ENCODE measurements at places on chromosomes 4 and X. TPM values are rescaled to one million over a fixed set of nuclear protein-coding genes. Genes with fewer than 3 reads are reported as not detected.
A peak's percentile ranks its signal among the peaks of the same experiment; 100 is the strongest.

Gene ZNF157
- 0.52 TPM for total RNA-seq

Gene OCIAD2
- 65.1 TPM for total RNA-seq

Gene ASMT
- total RNA-seq, result 0.41 TPM

Gene NDUFB11
- 89.8 TPM for total RNA-seq

Gene TRPC3
- 0.16 TPM for total RNA-seq

Gene CDKL2
- total RNA-seq, result 0.83 TPM

Gene CT45A1
- not detected for total RNA-seq

Gene FABP2
- not detected for total RNA-seq

Gene ANKRD50
- total RNA-seq, result 0.54 TPM

Gene MAGEA11
- not detected for total RNA-seq

Gene PDLIM3
- not detected for total RNA-seq

Gene HS3ST1
- not detected for total RNA-seq

DNA sequence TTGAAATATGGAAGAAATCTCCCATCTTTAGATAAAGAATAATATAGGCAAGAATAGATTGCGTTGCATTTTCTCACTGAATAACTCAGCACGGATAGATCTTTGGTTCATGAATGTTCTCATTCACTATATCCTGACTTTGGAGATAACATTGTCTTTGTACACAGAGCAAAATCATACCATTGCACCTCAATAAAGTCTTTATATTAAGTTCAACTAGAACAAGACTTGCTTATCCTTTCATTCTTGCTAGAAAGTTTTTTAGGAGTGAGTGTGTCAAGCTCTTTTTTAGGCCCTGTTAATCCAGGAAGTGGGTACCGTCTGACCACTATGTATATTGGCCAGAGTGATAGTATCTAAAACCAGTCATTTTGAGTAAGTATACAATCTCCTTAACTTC lies 658.7 kb downstream of the FSTL5 start:
- DNase-seq, result no peak

DNA sequence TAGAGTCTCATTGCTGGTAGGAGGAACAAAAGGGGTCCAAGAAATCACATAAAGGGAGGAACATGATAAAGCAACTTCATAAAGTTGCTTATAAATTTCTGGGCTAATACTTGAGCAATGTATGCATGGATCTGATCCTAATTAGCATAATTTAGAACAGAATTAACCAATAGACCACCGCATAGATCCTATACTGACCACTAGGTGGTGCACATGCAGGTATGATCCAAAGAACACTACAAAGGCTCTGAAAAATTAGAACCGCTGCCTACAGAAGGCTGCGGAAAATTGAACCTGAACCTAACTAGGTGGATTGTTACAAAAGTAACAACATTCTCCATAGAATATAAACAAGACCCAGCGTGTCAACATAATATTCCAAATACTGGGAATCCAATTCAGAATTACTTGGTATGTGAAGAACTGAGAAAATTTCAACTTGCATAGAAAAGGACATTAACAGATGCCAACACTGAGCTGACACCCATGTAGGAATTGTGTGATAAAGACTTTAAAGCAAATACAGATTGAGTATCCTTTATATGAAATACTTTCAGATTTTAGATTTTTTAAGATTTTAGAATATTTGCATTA lies 23.3 kb downstream of the BRCC3 start:
- DNase-seq, result peak; percentile 41

- peak; percentile 38 for DNase-seq
Observed at GRCh38 chr4:181528570-181529184, 714.5 kb upstream of the TENM3 start.

DNA sequence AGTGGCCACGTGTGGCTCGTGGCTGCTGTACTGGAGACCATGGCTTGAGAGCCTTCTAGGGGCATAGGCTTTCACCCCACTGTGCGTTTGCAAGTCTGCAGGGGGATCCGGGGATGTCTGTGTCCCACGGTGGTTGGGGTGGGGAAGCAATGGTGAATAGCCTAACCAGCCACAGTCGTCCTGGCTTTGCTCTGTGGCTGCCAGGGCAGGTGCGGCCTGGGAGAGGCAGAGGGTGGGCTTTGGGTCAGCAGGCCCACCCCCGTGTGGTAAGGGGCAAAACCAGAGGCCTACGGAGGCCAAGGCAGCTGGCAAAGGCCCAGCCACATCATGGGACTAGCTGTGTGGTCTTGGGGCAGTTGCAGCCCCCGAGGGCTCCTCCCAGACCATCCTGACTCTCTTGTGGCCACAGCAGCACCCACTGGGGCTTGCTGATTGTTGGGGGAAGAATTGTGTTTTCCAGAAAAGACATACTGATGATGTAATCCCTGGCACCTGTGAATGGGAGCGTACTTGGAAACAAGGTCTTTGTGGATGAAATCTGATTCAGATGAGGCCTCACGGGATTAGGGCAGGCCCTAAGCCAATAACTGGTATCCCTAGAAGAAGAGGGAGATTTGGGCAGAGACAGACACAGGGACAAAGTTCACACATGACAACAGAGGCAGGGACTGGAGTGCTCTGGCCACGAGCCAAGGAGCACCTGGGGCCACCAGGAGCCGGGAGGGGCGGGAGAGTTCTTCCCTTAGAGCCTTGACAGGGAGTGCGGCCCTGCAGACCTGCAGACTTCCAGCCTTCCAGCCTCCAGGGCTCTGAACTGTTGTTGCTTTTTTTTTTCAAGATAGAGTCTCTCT lies 2.9 kb downstream of the CPZ start:
- DNase-seq, result no peak

GRCh38 chr4:146165221-146165620 lies 10.3 kb upstream of the LSM6 start:
- DNase-seq, result no peak

DNA sequence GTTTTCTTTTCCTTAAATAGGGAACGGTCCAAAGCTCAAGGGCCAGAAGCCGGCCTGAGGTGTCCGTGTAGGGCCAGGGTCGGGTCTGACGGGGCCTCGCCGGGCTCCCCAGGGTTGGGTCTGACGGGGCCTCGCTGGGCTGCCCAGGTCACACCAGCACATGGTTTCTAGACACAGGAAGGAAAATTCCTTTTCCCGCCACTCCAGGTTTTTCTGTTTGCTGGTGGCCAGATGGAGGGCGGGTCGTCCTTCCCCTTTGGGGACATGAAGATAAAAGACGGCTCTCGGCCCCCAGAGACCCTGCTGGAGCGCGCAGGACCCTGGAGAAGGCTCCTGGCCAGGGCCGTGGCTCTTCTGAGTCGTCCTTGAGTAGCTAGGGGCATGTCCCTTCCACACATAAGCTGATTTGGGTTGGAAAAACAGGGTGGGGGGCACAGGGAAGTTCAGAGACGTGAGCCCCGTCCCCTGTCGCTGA lies 35.1 kb downstream of the PIGG start:
- DNase-seq, result no peak

- DNase-seq, result no peak
Observed at GRCh38 chrX:35444671-35445355, 353.3 kb upstream of the MAGEB16 start.

DNA sequence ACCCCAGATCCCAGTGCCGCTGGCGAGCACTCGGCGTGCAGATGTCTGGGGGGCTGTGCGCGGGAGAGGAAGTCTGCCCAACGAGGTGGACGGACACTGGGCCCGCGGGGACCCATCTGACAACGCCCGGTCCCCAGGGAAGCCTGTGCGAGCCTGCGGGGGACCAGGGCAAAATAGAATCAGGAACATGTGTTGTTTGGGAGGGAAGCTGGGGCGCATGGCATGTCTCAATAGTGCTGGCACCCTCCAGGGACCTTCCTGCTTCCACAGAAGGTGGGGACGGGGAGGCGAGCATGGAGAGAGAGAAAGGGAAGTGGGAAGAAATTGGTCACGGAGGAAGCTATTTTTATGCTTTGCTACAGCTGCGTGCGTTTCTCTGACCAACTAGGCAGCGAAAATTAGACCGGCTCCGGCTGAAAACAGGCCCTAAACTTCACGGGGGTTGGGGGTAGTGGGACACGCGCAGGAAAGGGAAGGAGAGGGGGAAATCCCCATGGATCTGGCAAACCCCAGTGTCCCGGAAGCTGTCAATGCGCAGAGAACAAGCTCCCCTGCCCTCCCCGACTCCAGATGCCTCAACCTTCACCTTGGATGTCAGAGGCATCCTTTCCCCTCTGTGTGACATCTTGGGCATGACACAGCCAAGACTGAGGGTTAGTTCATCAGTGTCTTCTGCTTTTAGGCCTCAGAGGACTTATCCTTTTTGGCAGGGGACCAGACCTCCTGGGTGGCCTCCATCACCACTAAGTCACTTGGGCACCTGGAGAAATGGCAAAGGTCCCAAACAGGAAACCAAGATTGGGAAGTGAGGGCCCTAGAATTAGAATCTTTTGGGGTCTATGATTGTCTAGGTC lies 169.8 kb upstream of the BCOR start:
- no peak for DNase-seq

GRCh38 chr4:5808081-5808741 lies 84.7 kb downstream of the CRMP1 start:
- no peak for DNase-seq

GRCh38 chr4:94399277-94399676 lies 52.5 kb upstream of the PDLIM5 start:
- DNase-seq, result no peak

DNA sequence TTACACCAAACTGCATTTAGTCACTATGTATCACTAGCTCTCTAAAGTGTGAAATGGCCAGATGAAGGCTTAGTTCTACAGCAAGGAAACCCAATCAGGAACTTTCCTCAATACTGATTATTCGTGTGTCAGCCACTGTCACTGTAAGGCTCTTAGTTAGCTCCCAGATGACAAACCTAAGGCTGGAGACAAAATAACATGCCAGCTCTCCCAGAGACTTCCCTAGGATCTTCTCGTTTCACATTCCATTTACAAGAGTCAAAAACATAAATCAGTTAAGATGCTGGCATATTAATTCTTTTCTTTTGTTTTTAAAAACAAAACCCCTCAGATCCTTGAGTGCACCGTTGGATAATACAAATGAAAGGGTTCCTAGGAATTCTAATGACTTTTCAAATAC lies 88.2 kb upstream of the TFDP3 start:
- DNase-seq, result no peak

- peak; percentile 38 for DNase-seq
Observed at GRCh38 chrX:42093756-42094155, 170.4 kb upstream of the CASK start.

DNA sequence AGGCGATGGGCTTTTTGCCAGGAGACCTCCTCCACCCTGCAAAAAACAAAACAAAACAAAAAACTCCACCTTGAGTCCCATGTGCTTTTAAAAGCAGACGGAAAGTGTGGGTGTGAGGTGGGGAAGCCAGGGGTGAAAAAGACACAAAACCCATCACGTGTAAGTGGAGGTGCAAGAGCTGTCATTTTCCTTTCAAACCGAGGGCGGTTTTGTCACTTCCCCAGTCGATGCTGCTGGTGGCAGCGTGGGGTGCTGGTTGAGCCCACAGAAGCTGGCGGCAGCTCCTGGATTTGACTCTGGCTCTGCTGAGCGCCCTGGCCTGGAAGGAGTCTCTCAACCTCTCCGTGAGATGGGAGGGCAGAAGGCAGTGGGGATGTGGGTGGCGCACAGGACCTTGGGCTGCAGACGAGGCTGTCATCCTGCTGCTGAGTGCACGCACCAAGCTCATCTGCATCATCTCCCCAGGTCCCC lies 110.0 kb downstream of the PSAPL1 start:
- DNase-seq, result peak; percentile 27

GRCh38 chr4:182877326-182877883 lies 39.8 kb downstream of the DCTD start:
- DNase-seq, result no peak

DNA sequence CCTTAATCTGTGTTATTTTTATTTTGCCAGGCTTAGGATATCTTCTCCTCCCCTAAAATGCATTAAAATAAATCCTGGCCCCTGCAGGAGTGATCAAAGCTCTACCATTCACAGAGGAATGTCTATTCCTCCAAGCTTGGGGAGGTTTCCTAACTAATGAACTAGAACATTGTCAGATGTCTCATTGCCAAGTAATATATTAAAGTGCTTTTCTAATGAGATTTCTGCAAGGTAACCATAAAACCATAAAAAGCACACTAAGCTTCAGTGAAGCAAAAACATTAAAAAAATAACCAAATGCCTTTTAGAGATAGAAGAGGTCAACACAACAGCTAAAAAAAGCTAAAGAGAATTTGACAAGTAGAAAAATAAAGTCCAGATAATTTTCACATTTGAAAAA lies 34.8 kb downstream of the IGFBP7 start:
- DNase-seq, result no peak

- no peak for DNase-seq
Observed at GRCh38 chr4:22987870-22988269, 295.1 kb downstream of the GBA3 start.

- no peak for DNase-seq
Observed at GRCh38 chr4:40564815-40565483, 64.7 kb downstream of the RBM47 start.

DNA sequence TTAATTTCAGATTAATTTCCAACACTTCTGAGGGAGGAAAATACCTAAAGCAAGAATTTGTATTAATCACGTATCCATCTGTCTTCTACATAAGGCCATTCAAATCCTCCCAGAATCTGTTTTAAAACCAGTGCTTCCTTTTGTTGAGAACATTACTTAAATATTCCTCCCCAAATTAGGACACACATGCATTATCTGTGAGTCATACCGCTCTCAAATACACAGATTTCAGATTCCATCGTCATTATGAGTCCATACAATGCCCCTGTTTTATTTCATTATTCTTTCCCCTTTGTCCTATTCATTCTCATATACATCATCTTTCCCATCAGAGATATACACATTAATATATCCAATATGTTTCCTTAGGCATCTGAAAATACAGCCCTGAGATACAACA lies 57.3 kb upstream of the PRSS12 start:
- no peak for DNase-seq

GRCh38 chr4:10299601-10300000 lies 157.6 kb downstream of the ZNF518B start:
- no peak for DNase-seq

DNA sequence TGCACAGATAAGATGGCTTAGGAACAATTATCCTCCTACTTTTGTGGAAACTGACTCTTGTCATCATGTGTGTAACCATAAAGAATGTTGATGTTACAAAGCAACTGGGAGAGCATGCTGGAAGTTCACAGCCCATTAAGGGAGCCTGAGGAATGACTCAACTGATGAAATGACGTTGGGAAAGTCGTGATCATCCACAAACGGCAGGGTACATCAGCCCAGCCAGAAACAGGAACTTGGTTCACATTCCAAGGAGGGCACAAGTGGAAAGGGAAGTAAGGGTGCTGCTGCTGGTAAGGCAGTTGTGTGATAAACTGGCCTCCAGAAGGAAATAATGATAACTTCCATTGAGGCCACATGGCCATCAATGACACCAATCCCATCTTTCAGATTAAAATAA lies 6.7 kb downstream of the TEC start:
- DNase-seq, result no peak
